NCI-H2081 (cell line): ENCODE measurements at places on chromosomes 12 and 14.

- no peak for DNase-seq
These were observed 68.4 kb upstream of the FLRT2 start for GRCh38 chr14:85461432-85462133.

DNA sequence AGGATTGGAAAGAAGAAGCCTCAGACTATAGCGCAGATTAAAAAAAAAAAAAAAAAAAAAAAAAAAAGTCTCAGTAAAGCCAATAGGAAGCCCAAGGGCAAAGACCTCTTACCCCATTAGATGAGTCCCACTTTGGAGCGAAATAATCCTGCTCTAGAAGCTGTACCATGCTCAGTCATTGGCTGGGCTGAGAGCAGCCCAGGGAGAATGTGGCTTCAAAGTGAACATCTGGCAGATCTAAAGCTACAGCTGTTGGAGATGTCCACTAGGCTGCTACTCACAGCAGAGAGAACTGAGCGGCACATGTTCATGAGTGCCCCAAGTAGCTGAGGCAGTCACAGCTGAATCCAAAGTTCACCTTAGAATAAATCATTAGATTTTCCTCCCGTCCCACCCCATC is 560.9 kb downstream of the MED13L start:
- no peak for DNase-seq

DNA sequence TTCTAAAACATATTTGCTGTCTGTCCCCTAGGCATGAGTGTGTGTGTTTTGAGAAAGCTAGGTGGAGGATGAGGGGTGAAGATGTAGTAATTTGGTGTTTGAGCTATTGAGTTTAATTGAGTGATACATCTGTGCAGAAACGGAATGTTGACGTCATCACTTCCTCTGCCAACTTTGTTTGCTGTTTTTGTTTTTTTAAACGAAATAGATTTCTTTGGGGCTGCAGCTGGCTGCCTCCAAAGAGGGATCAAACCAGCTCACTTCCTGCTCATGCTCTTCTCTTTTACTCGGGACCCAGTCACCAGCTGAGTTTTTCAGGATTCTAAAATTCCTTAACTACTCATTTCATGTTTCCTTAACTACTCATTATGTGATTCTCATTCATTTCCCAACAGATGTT is 19.5 kb upstream of the CRACR2A start:
- DNase-seq = no peak

DNA sequence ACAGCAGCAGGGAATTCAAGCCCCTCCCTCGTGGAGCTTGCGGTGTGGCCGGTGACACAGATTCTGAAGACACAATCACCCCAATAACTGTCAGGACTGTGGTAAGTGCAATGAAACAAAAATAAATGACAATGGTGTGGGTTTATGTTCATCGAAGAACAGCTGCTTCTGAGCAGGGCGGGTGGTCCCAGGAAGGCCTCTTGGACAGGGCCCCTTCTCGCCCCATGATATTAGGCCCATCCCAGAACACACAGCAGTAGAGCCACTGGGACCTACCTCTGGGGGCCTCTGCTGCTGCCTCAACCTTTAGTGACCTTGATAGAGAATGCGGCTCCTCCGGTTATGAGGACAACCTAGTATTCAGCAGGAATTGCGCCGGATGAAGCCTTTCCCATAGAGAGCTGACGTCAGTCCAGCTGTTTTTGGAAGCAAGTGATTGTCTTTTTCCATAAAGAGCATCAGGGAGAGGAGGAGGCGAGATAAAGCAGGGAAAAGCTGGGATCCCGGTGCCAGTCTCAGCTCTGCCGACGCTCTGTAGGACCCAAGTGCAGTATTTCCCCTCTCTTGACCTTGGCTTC is 84.1 kb upstream of the BCL11B start:
- no peak for DNase-seq

- no peak for DNase-seq
These were observed 223.0 kb downstream of the SLC6A15 start for GRCh38 chr12:84689638-84690037.
